ENCODE measurements at places on chromosomes 12 and 14.

- DNase-seq = peak; percentile 1
Measured at GRCh38 chr12:91603060-91603459, 420.4 kb upstream of the DCN start.

DNA sequence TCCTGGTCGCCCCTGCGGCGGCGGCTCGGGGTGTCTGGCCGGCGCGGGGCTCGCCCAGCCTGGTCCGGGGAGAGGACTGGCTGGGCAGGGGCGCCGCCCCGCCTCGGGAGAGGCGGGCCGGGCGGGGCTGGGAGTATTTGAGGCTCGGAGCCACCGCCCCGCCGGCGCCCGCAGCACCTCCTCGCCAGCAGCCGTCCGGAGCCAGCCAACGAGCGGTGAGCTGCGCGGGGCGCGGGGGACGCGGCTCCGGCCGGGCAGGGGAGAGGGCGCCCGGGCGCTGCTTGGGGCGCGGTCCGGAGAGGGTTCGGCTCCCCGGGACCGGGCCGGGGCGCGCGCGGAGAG lies at the start of gene LGALS3:
Gene LGALS3 (plus strand): TSS at position 167 of the 342 bp plus-strand sequence. CDS start 8,122 bp downstream, outside the sequence.
- DNase-seq = peak; percentile 88

DNA sequence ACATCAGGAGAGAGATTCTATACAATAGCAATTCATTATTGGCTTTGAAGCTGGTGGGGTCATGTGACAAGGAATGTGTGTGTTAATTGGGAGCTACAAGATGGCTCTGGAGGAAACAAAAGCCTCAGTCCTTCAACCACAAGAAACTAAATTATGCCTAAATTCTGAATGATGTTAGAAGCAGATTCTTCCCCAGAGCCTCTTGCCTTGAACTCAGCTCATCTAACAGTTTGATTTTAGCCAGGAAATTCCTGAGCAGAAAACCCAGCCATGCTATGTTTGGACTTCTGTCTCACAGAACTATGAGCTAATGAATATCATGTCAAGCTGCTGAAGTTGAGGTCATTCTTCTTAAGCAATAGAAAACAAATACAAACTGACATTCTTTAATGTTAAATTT lies 274.7 kb downstream of the SLC6A15 start:
- no peak for DNase-seq

- DNase-seq = peak; percentile 63
Measured at GRCh38 chr12:9049520-9050133, 60.3 kb downstream of the KLRG1 start.

GRCh38 chr12:92034858-92035401 lies 110.7 kb downstream of the BTG1 start:
- no peak for DNase-seq

- DNase-seq = no peak
Measured at GRCh38 chr12:32545413-32545980, 133.6 kb upstream of the DNM1L start.

- DNase-seq = peak; percentile 65
Measured at GRCh38 chr12:11228296-11228879, 41.1 kb downstream of the PRB3 start.

- no peak for DNase-seq
Measured at GRCh38 chr14:95261616-95262510, 57.8 kb downstream of the CLMN start.

DNA sequence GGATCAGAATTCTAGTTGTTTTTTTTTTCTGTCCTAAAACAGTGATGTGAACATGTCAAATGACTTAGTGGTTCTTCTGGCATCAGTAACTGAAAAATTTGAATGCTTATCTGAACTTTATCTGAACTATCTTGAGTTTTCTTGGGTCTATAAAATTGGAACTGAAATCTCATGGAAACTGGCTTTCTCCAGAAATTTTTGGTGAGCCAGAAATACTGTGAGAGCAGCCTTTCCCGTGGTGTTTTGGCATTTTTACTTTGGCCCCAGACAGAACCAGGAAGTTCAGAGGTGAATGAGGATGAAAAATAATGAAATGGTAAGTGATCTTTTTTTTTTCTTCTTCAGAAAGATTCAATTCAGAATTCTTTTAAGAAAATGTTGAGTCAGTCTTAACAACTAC lies 89.5 kb upstream of the CCDC91 start:
- no peak for DNase-seq

GRCh38 chr12:3491938-3492792 lies 1.2 kb downstream of the PRMT8 start:
- DNase-seq = peak; percentile 82

DNA sequence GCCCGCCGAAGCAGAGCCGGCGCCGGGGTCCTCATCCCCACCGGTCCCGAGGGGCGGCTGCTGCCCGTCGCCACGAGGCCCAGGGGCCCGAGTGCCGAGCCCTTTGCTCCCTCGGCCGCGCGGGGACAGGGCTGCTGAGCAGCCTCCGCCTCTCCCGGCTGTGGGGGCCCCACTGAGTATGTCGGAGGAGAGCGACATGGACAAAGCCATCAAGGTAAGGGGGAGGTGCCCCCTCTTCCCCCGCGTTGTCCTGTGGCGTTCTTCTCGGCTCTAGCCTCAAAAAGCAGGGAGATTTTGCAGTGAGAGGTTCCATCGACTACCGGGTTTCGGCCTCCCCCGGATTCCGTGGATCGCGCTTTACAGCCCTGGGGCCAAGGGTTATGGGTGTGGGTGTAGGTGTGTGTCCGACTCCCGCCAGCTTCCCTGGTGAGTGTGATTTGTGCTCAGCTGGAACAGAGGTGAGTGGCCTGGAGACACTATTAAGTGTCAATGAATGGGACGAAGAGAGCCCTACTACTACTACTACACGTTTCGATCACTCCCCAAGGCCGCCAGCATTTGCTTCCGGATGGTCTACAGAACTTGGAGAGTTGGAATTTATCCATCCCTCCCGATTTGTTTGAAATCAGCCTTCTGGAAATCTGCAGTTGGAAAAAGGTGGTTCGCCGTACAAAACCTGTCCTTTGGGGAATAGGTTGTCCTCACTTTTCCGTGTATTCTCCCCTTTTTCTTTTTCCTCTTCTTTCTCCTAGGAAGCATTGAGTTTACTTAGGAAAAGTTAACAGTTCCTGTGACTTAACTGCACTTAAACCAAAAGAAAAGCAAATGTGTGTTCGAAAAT lies 748 bp downstream of the MAPKAPK5 start:
- DNase-seq = peak; percentile 57

- no peak for DNase-seq
Measured at GRCh38 chr12:12804432-12804886, 8.7 kb upstream of the DDX47 start.

- no peak for DNase-seq
Measured at GRCh38 chr14:92372230-92372629, 49.3 kb downstream of the SLC24A4 start.

- DNase-seq = no peak
Measured at GRCh38 chr12:120091371-120092090, 25.0 kb downstream of the RAB35 start.

DNA sequence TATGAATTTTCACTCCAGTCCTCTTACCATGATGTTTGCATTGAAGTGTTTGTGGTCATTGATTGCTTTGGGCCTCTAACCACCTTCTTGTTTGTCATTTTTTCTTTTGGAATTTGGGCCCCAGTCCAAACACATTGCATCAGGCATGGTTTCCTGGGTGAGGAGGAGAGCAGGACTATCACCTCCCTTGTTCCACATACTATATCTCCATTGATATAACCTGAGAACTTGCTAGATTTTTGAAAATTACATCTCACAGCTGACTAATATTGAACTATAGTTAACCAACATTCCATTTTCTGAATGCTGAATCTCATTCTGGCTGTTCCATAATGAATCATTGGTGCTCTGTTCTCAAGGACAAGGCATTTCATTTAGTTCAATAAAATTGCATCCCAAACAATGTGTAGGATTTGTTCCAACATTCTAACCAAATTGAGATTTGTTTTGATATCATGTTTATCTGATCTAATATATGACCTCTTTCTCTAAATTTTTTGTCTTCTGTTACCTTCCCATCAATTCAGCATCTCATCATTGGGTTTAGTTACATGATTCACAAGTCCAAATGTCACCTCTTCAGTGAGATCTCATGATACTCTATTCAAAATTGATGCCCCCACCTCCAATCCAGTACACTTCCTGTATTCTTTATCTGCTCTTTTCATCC lies 329.0 kb downstream of the ZFP36L1 start:
- no peak for DNase-seq

- no peak for DNase-seq
Measured at GRCh38 chr14:103770500-103770899, 54.9 kb downstream of the ZFYVE21 start.

GRCh38 chr12:77049767-77050353 lies 15.5 kb downstream of the E2F7 start:
- DNase-seq = peak; percentile 77

GRCh38 chr12:41605545-41606305 lies 417.6 kb downstream of the PDZRN4 start:
- DNase-seq = peak; percentile 90

DNA sequence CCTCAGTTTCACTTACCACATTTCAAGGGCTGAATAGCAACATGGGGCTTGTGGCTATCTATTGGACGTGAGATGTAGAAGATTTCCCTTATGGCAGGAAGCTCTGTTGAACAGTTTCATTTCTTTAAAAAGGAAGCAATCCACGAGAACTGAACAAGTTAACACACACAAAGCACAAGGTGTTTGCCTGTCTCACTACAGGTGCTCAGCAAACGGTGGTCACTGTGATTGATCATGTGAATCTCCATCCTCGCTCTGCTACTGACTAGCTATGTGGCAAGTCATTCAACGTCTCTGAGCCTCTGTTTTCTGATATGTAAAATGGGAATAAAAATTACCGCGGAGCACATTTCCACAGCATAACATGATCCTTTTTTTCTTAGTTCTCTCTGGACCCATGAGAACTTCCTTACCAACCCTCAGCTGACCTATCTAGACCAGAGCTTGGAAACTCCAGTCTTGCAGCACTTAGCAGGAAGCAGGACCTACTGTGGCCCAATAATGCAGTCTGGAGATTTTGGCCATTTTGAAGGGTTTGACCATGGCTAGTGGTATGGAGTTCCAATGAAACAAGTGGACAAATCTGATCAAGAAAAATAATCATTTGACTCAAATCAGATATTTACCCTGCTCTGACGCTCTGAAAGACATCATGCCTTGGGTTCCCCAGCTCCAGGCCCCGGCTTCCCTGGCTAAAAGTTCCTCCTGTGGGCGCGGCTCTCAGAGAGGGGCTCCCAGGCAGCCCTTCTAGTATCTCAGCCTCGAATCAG lies 278.8 kb downstream of the ZFP36L1 start:
- DNase-seq = peak; percentile 79

- DNase-seq = peak; percentile 53
Measured at GRCh38 chr12:1919284-1919683, 832 bp upstream of the CACNA2D4 start.
